ENCODE measurements at places on chromosomes 11 and 22.

DNA sequence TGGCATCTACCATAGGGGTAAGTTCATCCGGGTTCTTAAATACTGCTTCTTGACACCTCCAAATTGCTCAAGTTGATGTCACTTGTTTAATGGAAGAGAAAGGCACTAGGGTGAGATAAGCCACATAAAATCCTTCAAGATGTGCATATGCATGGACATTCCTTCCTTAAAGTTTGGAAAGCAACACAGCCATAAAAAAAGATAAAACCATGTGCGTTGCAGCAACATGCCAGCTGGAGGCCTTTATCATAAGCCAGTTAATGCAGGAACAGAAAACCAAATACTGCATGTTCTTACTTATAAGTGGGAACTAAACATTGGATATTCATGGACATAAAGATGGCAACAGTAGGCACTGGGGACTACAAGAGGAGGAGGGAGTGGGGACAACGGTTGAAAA lies 8.0 kb upstream of the IL18BP start:
- no peak for DNase-seq

DNA sequence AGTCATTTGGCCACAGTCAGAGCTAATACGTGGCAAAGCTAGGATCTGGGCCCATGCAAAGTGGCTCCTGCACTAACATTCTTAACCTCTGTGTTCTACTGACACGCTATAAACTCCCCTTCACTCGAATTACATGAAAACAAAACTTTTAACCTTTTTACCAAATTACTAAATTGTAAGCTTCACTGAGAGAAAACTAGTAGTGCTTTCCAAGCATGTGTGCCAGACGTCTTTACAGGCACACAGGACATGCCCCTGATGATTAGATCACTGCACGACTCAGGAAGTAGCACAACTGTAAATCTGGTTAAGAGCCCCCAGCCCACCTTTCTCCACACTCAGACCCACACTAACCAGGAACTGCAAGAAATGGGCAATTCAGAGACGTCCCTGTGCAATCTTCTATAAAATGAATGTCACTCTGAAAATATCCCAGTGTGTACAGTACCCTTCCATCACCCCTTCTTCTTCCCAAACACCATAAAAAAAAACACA lies 16.1 kb downstream of the PHF21A start:
- no peak for DNase-seq

DNA sequence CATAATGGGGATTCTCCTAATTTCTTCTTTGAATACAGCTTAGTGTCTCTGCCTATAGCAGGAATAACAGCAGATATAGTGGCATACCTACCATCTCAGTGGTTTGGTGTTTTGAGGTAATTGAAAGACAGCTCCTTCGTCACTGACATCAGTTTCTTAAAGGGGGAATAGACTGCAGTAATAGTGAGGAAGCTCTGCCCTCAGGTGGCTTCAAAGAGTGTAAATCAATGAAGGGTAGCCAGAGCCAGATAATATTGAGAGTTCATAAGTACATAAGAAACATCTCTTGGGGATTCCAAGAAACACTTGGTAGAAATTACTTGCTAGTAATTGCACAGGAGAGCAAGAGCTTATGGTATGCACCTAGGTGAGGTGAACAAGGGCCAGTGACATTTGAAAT lies 4.4 kb downstream of the OR6M1 start:
- DNase-seq = no peak

DNA sequence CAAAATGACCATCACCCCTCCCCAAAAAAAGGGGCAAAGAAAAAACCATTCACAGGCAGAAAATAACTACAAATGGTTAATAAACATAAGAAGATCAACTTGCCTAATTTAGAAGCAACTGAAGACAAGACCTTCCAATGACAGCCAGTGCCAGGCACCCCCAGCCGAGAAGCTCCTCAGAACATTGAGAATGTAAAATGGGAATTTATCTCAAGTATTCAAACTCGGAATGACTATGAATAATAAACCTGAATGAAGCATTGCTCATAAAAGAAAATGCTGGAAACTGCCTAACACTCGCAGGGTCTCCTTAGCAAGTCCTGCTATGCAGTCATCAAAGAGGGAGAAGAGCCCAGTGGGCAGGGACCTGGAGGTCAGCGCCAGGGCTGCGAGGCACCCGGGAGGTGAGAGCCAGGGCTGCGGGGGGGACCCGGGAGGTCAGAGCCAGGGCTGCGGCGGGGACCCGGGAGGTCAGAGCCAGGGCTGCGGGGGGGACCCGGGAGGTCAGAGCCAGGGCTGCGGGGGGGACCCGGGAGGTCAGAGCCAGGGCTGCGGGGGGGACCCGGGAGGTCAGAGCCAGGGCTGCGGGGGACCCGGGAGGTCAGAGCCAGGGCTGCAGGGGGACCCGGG lies 23.2 kb upstream of the MOB2 start:
- DNase-seq = no peak

DNA sequence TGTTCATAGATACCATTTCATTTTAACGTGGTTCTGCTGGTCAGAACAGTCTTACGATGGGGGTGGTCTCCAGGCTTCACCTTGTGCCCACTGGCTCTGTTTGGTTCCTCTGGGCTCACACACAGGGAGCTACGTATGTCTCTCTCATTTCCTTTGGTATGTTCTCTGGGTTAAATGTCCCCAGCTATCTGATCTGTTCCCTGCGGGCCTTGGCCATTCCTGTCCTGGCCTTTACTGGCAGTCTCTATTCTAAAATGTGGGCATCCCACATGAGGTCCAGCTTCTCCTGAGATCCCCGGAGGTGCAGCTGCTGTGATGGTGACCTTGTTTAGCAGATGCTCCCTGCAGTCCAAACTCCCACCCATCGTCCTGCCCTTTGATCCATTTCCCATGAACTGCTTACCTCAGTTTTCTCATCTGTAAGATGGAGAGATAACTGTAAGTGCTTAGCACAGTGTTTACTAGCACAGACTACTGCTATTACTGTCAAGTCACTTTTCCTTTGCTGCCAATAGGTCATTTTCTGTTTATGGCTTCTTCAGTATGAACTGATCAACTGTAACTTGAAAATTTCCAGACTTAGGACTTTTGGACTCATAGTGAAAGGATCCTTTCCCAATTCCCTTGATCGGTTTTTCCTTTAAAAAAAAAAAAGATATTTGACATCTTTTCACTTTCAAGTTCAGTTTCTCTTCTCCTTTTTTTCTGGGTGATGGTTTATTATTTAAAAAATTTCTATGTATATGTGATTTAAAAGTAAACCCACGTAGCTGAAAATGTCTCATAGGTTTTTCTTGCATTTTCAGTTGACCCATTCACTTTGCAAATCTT lies 92.9 kb downstream of the PTPRJ start:
- no peak for DNase-seq

DNA sequence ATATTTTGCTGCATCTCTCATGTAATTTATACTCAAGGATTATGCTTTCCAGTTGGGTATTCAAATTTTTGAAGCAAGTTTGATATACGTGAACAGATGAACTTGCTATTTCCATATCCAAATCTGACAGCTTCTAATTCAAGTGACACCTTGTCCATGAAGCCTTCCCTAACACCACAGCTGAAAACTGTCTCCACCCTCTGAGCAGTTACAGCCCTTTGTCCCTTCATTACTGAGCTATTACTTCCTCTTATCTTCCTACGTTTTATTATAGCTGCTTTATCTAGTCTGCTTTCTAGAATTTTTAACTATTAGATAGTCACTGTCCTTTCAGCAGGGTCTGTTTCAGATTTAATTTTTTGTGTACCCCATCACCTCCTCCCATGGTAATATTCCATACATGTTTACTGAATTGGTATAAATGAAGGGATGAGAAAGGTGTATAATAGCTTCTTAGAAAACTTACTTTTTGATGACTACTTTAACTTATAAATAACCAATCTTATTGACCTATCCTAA lies 13.3 kb upstream of the PRSS23 start:
- no peak for DNase-seq

GRCh38 chr11:13294771-13295579 lies 17.4 kb downstream of the BMAL1 start:
- no peak for DNase-seq

DNA sequence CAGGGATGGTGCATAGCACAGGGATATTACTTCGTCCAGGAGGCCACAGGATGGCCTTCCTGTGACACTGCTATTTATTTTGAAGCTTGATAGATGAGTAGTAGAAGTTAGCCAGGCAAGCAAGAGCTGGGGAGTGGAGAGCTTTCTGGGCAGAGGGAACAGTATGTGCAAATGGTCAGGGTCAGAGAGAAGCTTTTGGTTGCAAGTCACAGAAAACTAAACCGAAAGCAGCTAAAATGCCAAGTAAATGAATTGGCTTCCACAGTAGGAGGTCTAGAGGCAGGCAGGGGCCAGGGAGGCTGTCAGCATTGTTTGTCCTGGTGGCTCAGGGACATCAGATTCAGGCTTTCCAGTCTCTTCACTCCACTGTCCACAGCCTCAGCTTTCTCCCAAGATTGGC lies 247.5 kb downstream of the GRIK4 start:
- DNase-seq = no peak

DNA sequence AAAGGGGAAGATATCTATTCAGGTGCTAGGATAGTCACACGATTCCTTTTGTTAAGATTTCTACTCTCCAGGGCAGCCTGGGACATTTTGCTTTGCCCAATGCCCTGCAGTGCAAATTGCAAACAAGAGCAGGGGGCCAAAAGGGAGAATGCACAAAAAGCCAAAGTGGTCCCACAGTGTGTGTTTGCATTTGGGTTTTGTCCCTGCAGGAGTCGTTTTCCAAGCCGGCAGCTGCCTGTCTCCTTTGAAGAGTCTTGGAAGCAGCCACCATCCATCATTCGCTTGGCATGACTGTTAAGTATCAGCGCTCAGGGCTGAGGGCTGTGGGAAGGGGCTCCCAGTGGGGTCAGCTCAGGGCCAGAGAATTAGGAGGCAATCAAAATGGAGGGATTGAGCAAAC lies 184.7 kb downstream of the MIAT start:
- no peak for DNase-seq

- no peak for DNase-seq
Measured at GRCh38 chr11:123211149-123211852, 16.3 kb upstream of the CLMP start.

GRCh38 chr11:38491986-38492385 lies 1894.0 kb upstream of the RAG2 start:
- no peak for DNase-seq

GRCh38 chr11:86798988-86799387 lies 1.4 kb upstream of the PRSS23 start:
- DNase-seq = no peak

DNA sequence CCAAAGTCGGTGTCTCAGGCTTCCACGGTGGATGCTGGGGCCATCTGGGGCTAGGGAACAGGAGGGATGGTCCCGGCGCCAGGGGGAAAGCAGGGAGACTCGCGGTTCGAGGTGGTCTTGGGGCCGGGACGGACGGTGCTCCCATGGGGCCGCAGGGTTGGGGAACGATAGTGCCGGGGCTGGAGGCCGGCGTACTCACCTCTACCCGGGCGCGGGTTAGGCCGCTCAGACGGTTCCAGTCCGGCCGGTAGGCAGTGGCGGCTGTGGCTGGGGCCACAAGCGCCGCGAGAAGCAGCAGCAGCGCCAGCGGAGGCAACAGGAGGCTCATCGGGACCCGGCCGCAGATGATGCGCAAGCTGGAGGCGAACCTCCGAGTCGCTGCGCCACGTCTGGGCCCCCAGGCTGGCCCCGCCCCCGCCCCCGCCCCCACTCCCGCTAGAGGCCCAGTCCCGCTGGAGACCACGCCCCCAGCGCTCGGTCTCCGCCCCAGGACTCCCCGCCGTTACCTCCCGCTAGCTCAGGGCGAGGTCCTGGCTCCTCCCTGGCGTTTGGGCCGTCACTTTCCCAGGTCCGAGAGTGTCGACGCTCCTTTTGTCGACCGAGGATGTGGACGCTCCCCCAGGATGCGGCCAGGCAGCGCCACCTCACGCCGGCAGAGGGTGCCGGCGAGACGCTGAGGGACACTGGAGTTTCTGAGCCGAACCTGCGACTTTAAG lies at the start of gene SELENOM:
TSS of gene SELENOM (minus strand) at position 391 of the 716 bp plus-strand sequence. CDS start at position 328, 63 bp downstream.
- DNase-seq = peak; percentile 89

DNA sequence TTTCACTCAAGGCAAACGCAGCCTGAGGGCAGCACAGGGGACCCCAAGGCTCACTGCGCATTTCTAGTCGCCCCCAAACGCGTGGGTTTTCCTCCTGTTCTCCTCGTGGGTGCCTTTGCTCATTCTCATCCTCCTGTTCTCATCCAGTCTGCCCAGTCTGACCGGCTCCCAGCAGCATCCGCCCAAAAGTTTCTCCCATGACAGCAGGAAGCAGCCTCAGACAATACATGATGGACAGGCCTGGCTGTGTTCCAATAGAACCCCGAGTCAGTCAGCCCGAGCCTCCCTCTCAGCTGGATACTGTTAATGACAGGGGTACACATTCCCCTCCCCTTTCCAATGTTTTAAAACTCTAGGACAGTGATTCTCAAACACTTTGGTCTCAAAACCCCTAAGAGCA lies 22.5 kb upstream of the KRTAP5-7 start:
- DNase-seq = no peak

DNA sequence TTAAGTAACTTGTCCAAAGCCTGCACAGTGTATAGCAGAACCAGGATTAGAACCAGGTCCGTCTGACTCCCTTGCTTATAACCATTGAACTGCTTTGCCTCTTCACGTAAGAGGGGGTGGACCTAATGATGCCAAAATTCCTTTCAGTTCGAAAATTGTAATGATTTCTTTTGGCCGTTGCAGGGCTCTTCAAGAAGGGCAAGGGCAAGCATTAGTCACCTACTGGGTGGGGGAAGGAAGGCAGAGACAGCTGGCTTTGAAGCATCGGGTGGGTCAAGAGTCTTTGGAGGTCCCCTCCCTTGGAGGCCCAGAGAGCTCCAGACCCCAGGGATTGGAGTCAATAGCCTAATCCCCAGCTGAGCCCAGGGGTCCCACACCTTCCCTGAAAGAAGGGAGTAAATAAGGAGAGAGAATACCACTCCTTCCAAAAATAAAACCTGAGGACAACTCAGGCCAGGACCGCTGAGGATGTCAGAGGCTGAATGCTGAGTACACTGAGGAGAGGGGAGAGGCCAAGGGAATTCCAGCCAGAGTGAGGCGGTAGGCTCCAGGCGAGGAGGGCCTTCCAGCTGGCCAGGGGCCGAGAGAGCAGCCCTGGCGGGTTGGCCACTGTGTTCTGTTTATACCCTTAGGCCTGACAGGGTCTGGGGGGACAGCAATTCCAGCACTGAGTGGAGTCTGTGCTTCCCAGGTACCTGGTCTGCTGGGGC lies 14.1 kb downstream of the CREB3L1 start:
- DNase-seq = no peak

DNA sequence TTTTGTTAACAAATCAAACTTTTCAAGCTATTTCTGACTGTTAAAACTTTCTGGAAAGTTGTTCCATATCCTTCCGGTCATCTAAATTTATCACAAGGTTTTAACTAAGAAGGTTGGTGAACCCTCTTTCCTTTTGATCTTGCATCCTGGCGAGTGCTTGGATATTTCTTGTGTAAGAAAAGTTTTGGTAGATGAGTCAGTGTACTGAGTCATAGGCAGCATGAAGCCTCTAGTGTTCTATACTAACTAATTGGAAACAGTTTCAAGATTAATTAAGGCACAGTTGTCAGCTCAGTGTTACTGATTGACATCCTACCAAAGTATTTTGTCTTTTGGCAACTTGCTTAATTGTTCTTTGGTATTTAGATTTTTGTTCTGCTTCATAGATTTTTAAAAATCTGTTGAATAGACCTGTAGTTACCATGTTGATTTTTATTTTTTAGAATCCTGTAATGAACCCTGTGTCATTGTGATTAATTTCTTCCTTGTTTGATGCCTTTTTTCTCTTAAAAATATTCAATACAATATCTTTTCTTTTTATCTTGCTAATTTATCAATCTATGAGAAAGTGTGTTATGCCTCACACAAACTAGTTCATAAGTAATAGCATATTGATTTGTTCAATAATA lies 38.0 kb downstream of the METTL15 start:
- DNase-seq = no peak
